Nephron progenitor cell (in vitro differentiated cells): ENCODE measurements at places on chromosomes 7 and 10.
A peak's percentile ranks its signal among the peaks of the same experiment; 100 is the strongest.

GRCh38 chr7:557558-557881 is 37.9 kb upstream of the PDGFA start:
- DNase-seq: no peak

- peak; percentile 62 for DNase-seq
These were observed 39.2 kb upstream of the PPP1R3C start for GRCh38 chr10:91672021-91672608.

- no peak for DNase-seq
These were observed 41.7 kb downstream of the HTRA1 start for GRCh38 chr10:122503012-122503411.

DNA sequence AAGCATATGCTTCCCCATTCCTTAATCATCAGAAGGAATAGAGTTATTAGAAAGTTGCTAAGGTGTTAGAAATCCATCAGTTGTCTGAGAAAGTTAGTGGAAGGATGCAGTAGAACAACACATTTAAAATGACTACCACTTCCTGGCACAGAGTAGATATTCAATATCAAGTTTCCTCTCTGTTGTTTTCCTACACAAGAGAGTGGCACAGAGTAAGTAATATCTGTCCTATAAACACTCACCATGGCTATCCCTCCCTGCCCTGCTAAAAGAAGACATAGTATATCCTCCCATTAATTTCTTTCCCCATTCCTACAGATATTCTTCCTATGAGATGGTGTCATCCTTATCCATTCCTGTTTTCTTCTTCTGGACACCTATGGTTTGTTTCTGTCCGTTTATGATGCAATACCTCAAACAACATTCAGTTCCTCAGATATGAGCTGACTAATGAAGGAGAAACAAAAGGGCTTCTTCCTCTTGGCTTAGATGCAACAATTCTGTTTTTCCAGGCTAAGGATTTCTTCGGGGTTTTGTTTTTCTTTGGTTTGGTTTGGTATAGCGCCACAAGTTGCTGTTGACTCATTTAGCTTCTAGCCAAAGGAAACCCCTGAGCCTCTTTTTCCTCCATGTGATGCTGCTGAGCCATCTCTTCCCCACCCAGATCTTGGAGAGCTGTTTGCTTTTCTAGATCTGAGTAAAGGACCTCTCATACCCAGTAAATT is 32.9 kb upstream of the BPGM start:
- DNase-seq: no peak

- no peak for DNase-seq
These were observed 21.5 kb upstream of the MYL10 start for GRCh38 chr7:101650579-101651081.

GRCh38 chr7:149216402-149216801 is 21.1 kb downstream of the ZNF282 start:
- DNase-seq: no peak

- DNase-seq: no peak
These were observed 209.4 kb downstream of the CELF2 start for GRCh38 chr10:11227103-11227502.

- DNase-seq: no peak
These were observed 28.4 kb upstream of the IFRD1 start for GRCh38 chr7:112421666-112422486.

- DNase-seq: no peak
These were observed 74.5 kb downstream of the VWDE start for GRCh38 chr7:12328888-12329770.

DNA sequence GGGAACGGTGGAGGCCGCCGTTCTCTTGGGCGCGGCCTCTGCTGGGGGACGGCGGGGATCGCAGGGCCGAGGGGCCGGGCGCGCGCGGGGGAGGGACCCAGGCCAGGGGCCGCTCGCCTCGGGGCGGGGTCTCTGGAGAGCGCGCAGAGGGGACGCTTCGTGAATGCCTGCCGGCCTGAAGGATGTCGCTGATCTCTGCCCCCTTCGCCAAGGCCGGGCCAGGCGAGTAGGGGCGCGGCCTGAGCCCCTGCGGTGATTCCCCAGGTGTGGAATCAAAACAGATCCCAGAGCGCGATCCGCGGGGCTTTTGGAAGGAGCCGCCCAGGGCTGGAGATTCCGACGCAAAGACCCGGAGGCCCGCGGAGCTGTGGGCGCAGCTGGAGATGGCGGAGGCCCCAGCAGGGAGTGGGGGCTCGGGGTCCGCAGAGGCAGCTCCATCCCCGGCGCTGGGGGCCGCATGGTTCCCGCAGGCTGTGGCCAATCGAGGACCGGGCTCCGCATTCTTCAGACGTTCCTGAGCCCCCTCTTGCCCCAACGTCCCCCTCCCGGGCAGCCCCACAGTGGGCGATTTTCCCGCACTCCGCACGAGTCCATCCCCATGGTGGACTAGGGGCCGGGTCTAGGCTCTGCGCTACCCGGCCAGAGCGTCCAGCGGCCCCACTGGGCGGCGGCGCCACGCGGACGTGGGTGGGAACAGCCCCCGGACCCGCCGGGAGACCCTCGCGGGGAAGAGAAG is 166.0 kb downstream of the ACTR3B start:
- peak; percentile 83 for DNase-seq

DNA sequence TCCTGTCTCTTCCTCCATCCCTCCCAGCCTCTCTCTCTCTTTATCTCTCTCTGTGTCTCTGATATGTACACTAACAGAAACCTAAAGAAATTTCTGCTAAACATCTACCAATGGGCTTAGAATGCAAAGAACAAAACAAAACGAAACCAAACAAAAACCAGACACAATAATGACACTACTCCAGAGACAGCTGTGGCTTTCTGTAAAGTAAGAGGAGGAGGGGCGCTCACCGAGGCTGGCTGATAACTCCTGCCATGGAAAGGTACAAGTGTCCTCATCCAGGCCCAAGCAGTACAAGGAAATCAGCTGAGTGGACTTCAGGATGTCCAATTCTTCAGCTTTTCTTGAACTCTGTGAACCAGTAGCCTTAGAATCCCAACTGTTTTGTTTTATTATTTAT is 70.4 kb upstream of the FZD8 start:
- no peak for DNase-seq

- DNase-seq: no peak
These were observed 74.7 kb upstream of the PRR15 start for GRCh38 chr7:29488977-29489376.

DNA sequence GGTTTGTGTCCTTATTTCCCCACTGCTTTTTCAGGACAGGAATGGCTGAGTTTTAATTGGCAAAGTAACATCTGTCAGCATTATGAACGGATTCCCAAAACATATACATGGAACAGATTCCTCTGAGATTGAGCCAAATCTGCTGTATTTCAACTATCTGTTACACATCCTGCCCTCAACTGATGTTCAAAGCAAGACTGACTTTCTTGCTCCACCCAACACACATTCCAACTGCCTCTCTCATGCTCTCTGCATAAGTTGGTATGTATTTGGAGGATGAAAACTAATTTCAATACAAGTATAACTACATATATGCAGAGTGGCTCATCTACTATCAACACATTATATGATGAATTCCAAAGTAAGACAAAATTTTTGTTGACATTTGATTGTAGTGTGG is 342.2 kb downstream of the GATA3 start:
- DNase-seq: no peak

- no peak for DNase-seq
These were observed 18.0 kb downstream of the RBAK start for GRCh38 chr7:5063698-5064097.

DNA sequence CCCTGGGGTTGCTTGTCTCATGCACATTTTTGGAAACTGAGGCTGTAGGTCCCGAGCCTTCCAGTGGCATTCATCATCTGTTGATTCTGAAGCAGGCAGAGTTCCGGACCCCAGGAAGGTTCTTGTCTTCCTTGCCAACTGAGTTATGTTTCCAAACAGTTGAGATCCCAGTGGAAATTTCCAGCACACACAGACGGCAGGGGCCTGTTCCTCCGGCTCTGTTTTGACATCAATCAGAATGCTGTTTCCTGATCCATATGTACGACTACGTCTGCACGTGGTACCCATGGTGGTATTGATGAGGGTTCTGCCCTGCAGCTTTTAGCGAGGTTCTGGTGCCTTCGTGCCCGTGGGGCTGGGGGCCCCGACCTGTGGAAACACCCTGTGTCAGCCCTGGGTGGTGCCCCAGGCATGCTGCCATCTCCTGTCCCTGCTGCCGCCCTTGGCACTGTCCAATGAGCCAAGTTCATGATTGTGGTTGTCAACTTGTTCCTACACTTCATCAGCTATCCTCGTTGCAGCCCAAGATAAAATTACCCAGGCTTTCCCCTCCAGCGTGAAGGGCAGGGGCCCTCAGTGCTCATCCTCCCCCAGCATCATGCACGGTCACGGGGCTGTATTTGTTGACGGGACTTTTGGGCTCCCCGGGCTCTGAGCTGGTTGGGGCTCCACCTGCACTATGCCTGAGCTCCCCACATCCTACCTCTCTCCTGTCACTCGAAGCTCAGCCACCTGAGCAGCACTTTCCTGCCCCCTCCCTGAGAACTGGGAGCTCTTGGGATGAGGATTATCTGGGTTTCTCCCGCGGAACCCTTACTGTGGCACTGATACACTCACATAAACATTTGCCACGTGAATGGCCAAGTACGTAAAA is 7.8 kb upstream of the DPYSL4 start:
- DNase-seq: no peak

DNA sequence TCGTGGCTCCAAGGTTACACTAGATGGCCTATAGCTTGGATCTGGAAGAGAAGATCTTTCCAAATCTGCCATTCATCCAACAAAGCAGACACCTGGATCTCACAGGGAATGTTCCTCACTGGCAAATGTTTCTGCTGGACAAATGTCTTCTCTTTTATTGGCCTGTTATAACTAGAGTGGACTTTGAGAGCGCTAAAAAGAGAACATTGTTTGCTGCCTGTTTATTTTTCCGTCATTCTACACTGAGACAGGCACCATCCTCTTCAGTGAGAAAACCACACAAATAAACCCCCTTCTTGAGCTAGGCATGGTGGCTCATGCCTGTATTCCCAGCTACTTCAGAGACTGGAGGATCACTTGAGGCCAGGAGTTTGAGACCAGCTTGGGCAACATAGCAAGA is 206.9 kb downstream of the CREB5 start:
- DNase-seq: no peak

DNA sequence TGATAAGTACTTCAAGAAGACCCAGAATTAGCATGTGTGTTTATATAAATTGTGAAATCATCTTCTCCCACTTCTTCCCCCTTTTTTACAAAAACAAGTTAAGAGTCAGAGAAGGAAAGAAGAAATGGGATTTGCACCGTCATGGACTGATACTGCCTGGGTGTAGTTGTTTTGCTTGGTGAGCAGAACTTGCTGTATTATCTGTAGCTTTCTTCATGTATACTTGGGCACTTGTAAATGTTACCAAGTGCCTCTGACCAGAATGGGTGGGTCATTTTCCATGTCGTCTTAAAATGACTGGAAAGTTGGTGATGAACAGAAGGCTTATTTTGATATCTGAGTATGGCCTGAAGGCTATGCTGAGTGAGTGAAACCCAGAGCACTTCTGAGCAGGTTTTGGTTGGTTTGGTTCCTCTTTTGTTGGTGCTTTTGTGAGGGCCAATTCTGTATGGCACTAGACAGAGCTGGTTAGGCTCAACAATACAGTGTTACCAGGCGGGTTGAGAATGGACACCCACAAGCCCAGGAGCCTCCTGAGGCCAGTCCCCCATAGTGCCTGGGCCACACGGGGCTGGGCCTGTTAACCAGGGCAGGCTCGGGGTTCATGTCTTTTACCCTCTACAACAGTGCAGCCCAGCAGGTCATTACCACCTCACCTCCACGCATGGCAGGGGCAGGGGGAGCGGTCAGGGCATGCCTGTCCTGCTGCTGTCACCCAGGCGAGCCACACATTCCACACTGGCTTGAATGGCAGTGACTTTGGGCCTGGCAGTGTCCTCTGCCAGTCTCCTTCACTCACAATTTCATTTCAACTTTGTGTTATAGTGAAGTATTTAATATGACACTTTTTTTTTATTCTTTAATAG is 115.1 kb downstream of the CCNY start:
- no peak for DNase-seq

- no peak for DNase-seq
These were observed 223.0 kb downstream of the AHR start for GRCh38 chr7:17521437-17521836.

- no peak for DNase-seq
These were observed 1.5 kb downstream of the MKLN1 start for GRCh38 chr7:131329176-131329570.

GRCh38 chr10:118958984-118959925 is 70.3 kb upstream of the NANOS1 start:
- DNase-seq: no peak

DNA sequence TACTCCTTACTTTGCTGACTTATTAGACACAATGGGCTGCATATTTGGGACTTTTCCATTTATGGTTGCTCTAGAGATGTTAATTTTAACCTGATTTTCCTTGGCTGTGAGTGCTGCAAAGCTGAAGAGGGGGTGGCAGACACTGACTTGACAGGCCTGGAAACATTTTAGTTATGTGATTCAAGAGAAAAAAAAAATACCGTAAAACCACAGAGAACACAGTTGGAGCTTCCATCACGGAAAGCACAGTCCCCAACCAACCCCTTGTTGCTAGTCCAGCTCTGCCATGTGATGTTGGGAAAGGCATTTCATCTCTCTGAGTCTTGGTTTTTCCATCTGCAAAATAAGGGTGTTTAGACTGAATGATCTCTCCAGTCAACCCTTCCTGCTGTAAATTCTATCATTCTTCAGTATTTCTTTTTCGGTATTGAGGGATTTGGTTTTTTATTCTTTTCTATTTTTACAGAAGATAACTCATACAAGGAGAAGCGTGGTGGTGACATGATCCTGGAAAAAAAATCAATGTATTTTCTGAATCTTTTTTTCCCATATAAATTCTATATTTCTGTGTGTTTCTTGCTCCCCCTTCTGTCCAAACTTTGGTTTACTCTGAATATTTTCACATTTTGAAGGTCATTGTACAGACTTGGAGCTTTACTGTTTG is 246.1 kb downstream of the REEP3 start:
- DNase-seq: no peak

- no peak for DNase-seq
These were observed 4.3 kb downstream of the DAGLB start for GRCh38 chr7:6443372-6443941.

DNA sequence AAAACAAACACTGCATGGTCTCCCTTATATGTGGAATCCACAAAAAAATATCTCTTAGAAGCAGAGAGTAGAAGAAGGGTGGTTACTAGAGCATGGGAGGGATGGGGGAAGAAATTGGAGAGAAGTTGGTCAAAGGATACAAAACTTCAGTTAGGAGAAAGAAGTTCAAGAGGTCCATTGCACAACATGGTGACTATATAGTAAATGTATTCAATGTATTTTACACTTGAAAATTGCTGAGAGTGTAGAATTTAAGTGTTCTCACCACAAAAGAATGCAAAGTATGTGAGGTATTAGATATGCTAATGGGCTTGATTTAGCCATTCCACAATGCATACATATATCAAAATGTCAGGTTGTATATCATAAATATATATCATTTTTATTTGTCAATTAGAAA is 232.0 kb upstream of the CELF2 start:
- no peak for DNase-seq

- no peak for DNase-seq
These were observed 35.5 kb downstream of the SEMA3C start for GRCh38 chr7:80883154-80884025.
